Activated naive CD4-positive, alpha-beta T cell treated with anti-CD3 and anti-CD28 coated beads, Interleukin-2, amount 50 U/mL, for 72 hours (primary cell): ENCODE measurements at places on chromosomes 2 and 18.

- DNase-seq, result no peak
These were observed 92.0 kb downstream of the RTTN start for GRCh38 chr18:70113511-70113910.

DNA sequence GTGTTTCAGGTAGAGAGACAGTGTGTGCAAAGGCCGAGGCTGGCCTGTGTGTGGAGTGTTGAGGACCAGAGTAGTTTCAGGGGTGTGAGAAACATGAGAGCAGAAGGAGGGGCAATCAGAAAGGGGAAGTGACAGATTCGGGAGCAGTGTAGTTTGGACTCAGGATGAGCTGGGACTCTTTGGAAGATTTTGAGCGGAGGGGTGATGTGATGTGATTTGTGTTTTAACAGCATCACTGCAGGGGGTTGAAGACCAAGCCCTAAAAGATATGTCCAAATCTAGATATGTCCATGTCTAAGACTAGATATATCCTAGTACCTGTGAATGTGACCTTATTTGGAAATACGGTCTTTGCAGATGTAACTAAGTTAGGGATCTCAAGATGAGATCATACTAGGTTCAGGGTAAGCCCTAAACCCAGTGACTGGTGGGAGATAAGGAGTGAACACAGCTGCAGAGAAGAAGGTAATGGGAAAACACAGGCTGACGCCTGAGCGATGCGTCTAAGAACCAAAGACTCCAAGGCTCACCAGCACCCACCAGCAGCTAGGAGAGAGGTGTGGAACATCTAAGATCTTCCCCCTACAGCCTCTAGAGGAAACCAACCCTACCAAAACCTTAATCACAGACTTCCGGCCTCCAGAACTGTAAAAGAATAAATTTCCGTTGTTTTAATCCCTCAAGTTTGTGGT is 38.5 kb upstream of the MYO3B start:
- no peak for DNase-seq

GRCh38 chr2:169175112-169175511 is 105.7 kb downstream of the DHRS9 start:
- no peak for DNase-seq

DNA sequence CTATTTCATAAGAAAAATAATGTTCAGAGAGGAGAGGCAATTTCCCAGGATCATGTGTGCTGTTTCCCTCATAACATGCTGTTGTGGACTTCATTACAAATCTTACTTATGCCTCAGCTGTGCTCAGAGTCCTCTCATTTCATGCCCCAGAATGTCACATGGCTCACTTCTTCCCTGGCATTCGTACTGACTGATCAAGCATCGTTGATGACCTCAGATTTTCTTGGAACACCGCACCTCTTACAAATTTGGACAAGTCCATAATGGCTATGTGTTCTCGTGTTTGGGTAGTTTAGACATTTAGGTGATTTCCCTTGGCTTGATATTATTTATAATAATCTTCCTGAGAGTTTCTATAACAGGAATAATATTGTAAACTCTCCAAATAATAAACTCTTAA is 32.9 kb downstream of the SERPINB7 start:
- no peak for DNase-seq

DNA sequence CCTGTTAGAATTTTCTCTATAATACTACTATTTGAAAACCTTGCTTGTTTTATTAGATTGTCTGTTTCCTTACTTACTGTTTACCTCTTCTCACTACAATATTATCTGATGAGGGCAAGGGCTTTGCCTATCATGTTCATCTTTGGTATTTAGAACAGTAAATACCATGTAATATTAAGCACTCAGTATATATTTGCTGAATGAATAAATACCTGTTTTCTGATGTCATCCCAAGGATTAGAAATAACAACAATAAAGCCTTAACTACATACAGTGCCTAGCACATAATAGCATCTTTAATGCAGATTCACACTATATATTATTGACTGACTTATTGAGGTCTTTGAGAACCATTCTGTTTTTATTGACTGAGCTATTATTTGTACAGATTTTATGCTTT is 142.1 kb downstream of the TMEM247 start:
- no peak for DNase-seq
